ENCODE measurements at places on chromosomes 1 and 21. TPM values are rescaled to one million over a fixed set of nuclear protein-coding genes. Genes with fewer than 3 reads are reported as not detected.

DNA sequence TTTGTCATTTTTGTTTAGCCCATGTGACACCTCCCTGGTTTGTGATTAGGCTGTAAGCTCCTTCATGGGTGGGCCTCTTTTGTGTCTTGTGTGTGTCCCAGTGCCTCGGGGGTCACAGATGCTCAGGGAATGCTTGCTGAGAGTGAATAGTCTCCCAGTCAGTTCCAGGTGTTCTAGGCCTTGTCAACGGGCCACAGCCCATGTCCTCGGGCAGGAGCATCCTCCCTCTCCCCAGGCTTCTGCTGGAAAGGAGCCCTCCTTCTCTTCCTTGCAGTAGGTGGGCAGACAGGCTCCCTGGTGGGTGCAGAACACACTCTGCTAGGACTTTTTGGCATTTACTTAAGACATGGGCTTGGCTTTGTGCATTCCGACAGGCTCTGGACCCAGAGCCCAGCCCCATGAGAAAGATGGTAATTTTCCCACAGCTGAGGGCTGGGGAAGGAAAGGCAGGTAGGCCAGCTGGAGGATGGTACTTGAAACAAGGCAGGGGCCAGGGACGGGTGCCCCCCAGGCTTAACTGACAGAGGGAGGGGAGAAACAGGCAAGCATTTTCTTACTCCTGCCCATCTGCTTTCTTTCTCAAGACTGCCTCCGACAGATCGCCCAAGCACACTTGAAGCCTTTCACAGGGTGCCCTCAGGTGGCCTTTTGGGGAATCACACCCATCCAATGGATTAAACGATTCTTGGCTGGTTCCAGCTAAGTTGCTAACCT, 7.1 kb upstream of the CPLANE2 start:
- peaks cover 10% of the 10 kb centered on the region for H3K4me1 ChIP-seq
- no peaks in the 10 kb centered on the region for H3K27me3 ChIP-seq
- peaks cover 8% of the 10 kb centered on the region for H3K36me3 ChIP-seq
- peak; percentile 81 for DNase-seq

- no peak overlapping the region for H3K27ac ChIP-seq
- peaks cover 2% of the 10 kb centered on the region for H3K36me3 ChIP-seq
- DNase-seq = peak; percentile 93
Observed at GRCh38 chr1:243798726-243799125, 51.3 kb downstream of the AKT3 start.

DNA sequence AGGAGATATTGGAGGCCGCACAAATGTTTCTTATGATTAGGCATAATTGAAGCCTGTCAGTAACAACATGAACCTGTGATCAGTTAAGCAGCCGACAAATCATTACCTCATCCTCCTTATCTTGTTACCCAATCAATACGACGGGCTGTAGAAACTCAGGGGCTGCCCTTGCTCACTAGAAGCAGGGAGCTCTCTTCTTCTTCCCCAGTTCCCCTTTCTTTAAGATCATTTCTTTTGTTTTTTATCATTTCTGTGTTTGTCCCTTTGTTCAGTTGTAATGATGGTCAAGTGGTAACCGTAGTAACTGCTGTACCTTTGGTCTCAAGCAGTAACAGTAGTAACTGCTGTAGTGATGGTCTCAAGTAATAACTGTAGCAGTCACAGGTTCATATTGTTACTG, 13.8 kb upstream of the FCGR2A start:
- no peaks in the 10 kb centered on the region for H3K36me3 ChIP-seq
- H3K27ac ChIP-seq = no peak overlapping the region
- peaks cover 32% of the 10 kb centered on the region for H3K27me3 ChIP-seq
- DNase-seq = no peak
- no peak overlapping the region for H3K4me3 ChIP-seq
- H3K4me1 ChIP-seq = peaks cover 2% of the 10 kb centered on the region

GRCh38 chr1:9321986-9322660, 29.4 kb downstream of the SPSB1 start:
- DNase-seq = no peak
- peaks cover 49% of the 10 kb centered on the region for H3K4me1 ChIP-seq
- H3K36me3 ChIP-seq = no peaks in the 10 kb centered on the region

GRCh38 chr1:31749785-31750735, 14.1 kb downstream of the ADGRB2 start:
- H3K27ac ChIP-seq = no peak overlapping the region
- H3K4me3 ChIP-seq = no peak overlapping the region
- H3K36me3 ChIP-seq = no peaks in the 10 kb centered on the region

GRCh38 chr1:163307479-163308171, 14.1 kb upstream of the NUF2 start:
- 0 out of 2 replicates have a peak, but pooled peaks cover 1% of the 10 kb centered on the region for H3K36me3 ChIP-seq
- H3K27me3 ChIP-seq = no peaks in the 10 kb centered on the region
- no peak overlapping the region for H3K4me3 ChIP-seq
- H3K4me1 ChIP-seq = peaks cover 3% of the 10 kb centered on the region
- DNase-seq = peak; percentile 88

Gene LORICRIN
- total RNA-seq = not detected

Measured in IMR-90 (cell line).